T-helper 9 cell (primary cell): ENCODE measurements at places on chromosomes 5 and 9.

GRCh38 chr5:17267106-17267505, 49.7 kb downstream of the BASP1 start:
- DNase-seq = no peak

GRCh38 chr9:89505911-89506310, 8.0 kb upstream of the SEMA4D start:
- DNase-seq = no peak

GRCh38 chr5:95009812-95010211, 275.1 kb downstream of the MCTP1 start:
- no peak for DNase-seq

DNA sequence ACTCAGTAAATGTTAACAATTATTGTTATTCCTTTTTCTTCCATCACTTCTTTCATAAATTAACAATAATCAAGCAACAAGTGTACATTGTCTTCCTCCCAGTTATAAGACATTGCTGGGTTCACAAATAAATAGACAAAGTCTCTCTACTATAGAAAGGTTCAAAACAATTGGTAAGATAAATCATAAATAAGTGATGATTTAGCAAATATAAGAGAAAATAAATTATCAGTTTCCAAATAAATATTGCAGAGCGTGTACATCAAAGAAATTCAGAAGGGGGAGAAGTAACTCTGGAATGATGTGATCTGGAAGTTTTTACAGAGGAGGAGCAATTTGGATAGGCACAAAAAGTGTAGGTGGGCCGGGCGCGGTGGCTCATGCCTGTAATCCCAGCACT, 114.2 kb downstream of the BASP1 start:
- DNase-seq = no peak

- no peak for DNase-seq
These were observed 56.1 kb downstream of the CFAP90 start for GRCh38 chr5:7794823-7795222.

DNA sequence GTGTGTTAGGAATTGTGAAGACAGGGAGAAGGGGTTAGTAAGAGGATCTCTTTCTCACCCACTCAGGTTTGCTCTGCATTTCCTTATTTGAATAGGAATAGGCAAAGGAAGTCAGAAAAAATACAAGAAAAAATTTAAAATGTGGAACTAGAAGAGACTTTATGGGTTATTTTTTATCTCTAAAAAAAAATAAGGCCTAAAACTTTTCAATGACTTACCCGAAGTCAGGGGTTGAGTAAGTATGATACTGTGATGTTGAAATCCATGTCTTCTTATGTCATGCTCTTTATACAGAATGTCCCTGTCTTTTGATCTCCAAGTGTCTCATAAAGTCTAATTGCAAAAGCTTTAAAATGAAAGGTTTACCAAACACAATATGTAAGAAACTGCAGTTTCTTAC, 148.3 kb upstream of the PIK3R1 start:
- no peak for DNase-seq

- no peak for DNase-seq
These were observed 158.6 kb downstream of the FAM114A2 start for GRCh38 chr5:153880106-153880505.

DNA sequence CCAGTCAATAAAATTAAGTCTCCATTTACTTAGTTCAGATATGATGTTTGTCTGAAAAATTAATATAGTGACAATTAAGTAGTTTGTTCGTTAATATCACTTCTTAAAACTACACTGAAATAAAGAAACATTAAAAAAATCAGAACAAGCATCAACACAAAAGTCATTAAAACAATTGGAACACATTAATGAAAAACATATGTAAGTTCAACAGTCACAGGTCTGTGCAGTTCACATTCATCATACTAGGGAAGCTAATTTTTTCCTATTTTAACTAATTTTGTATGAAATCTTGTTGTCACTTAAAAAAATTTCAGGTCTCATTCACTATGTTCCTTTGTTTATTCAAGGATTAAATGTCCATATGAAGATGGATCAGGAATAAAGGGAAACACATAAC, 22.5 kb downstream of the POC5 start:
- DNase-seq = no peak

- DNase-seq = no peak
These were observed 6.3 kb upstream of the TDRD7 start for GRCh38 chr9:97405551-97405950.

GRCh38 chr9:115777610-115778009, 376.0 kb upstream of the PAPPA start:
- DNase-seq = no peak

GRCh38 chr9:121646992-121647391, 4.4 kb upstream of the DAB2IP start:
- DNase-seq = no peak

GRCh38 chr5:31416547-31416946, 115.3 kb downstream of the DROSHA start:
- DNase-seq = no peak

DNA sequence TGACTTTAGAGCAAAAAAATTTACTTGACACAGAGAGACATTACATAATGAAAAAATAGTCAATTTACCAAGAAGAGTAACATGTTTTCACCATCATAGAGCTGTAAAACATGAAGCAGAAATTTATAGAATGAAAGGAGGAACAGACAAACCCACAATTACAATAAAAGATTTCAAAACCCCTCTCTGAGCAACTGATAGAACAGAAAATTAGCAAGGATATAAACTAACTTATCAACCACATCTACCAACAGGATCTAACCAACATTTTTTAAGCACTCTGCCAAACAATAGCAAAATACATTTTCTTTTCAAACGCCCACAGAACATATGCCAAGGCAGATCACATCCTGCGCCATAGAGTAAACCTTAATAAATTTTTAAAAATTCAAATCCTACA, 17.9 kb downstream of the SLCO4C1 start:
- DNase-seq = no peak

GRCh38 chr9:78899006-78899405, 602.1 kb downstream of the PSAT1 start:
- DNase-seq = no peak

- no peak for DNase-seq
These were observed 589.1 kb downstream of the MTRR start for GRCh38 chr5:8458038-8458383.

GRCh38 chr9:346111-346571, 131.5 kb downstream of the DOCK8 start:
- no peak for DNase-seq

- no peak for DNase-seq
These were observed 75.2 kb upstream of the ADAMTS2 start for GRCh38 chr5:179420476-179420875.

DNA sequence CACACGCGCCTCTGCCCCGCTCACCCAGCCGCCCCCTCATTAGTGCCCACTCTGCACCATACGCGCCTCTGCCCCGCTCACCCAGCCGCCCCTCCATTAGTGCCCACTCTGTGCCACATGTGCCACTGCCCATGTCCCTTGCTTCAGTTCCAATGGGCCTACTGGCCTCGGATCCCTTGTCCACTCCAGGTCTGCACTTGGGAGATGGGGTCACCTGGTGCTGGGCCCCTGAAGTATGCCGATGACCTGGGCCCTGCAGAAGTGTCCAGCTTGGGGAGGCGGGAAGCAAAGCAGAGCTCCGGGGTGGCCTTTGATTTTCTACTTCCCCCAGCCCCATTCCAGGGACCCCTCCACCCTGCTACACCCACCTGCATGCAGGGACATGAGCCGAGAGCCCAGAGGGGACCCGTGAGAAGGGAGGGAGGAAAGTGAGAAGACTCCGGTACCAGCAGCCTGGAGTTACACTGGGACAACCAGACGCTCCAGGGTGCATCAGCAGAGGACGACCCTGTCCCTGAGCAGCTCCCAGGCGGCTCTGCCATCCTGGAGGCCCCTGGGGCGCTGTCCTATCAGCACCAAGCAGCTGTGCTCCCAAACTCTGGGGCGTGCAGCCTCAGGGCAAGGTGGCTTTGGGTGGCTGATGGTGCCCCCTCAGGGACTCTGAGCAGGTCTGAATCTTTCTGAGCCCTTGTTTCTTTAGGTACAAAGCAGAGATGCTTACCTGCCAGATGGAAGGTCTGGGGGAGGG, 140.8 kb downstream of the RXRA start:
- DNase-seq = no peak

- no peak for DNase-seq
These were observed 2.9 kb downstream of the STXBP1 start for GRCh38 chr9:127614961-127615360.

- no peak for DNase-seq
These were observed 116.5 kb downstream of the SLC1A3 start for GRCh38 chr5:36722900-36723299.

DNA sequence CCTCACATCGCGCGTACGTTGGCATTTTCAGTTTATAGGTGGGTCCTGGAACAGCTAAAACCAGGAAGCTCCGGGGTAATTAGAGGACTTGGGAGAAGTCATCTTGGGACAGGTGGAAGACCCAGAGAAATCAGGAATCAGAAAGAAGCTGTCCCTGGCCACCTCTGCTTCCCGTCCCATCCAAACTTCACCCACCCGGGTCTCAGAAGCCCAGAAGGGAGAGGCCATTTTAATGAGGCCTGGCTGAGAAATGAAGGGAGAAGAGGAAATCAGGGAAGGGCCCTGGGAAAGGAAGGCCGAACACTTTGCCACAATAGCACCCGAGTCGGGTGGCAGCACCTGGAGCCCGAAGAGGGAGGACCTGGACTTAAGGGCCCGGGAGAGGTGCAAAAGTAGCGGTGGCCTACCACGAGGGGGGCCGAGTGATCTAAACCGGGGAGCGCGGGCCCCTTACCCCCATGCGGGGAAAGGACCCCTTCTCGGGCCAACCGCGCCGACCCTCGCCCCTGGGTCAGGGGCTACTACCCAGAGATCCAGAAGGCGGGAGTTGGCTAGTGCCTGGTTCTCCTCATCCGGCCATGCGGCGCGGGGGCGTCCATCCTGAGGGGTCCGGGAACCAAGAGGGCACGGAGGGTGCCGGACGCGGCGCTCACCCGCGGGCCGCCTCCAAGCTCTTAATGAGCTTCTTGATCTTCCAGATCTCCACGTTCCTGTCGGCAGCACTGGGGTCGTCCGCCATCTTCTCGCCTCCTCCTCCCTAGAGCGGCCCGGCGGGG, 668 bp downstream of the ETF1 start:
- DNase-seq = peak; percentile 12

- no peak for DNase-seq
These were observed 196.2 kb downstream of the DEPDC1B start for GRCh38 chr5:60503771-60504170.

- no peak for DNase-seq
These were observed 305.8 kb downstream of the TRIM32 start for GRCh38 chr9:116992865-116993264.

DNA sequence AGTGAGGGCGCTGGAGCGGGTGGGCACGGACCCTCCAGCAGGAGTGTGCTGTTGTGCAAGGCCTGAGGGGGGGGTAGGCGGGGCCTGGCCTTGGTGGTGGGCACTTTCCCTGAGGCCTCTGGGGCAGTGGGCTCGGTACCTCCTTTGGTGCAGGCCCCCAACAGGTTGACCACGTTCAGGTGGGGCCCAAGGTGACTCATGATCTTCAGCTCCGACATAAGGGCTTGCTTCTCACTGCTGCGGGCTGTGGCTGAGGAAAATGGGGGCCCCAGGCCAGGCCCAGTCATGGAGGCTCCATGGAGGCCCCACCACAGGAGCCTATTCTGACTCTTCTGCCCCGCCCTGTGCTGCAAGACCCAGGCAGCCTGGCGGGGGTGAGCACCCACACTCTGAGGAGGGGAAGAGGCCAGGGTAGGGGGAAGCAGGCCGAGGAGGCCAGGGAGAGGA, 31.5 kb downstream of the PDGFRB start:
- DNase-seq = no peak

- DNase-seq = no peak
These were observed 92.3 kb upstream of the PARP8 start for GRCh38 chr5:50574121-50574520.

- no peak for DNase-seq
These were observed 289.4 kb upstream of the SLC24A2 start for GRCh38 chr9:20078246-20078645.

GRCh38 chr5:159170021-159170420, 39.3 kb downstream of the RNF145 start:
- DNase-seq = no peak
